ENCODE measurements at places on chromosomes 11 and 22.

GRCh38 chr22:11629661-11630385, 3898.2 kb upstream of the OR11H1 start:
- DNase-seq = no peak

DNA sequence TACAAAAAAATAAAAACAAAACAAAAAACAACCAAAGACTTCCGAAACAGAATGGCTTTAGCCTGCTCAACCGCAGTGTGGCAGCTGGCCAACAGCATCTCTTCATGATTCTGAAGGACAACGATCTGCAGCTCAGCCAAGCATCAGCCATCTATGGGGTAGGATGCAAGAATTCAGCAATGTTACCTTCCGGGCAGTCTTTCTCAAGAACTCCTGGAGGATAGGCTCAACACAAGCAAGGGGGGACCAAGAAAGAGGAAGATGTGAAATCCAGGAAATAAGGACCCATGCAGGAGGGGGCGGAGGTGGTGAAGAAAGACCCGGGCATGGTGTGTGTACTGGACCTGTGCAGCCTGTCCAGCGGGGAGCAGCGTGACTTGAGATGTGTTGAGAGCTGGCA, 3.5 kb upstream of the TSPO start:
- no peak for DNase-seq

GRCh38 chr11:90844041-90844440, 621.2 kb upstream of the CHORDC1 start:
- DNase-seq = no peak

- DNase-seq = peak; percentile 38
Observed at GRCh38 chr11:117597071-117597470, 199.9 kb downstream of the DSCAML1 start.
